NCI-H446 treated with DMSO at 0.1 percent for 48 hours (cell line): ENCODE measurements at places on chromosomes 2 and 18.

DNA sequence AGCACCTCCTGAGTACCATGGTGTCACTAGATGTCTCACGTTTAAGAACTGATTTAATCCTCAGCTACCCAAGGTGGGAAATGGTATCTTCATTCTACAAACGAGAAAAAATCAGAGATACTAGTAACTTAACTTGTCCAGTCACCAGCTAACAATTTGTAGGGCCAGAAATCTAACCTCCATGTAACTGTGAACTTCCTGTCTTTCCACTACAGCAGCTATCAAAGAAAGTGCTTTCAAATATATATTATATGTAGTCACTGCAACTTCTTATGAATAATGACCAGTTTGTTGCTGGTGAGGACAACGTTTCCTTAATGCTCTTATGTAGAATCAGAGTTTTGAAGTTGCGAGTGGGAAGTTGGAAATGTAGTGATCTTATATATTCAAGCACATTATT is 1.9 kb downstream of the REV1 start:
- no peak for DNase-seq

DNA sequence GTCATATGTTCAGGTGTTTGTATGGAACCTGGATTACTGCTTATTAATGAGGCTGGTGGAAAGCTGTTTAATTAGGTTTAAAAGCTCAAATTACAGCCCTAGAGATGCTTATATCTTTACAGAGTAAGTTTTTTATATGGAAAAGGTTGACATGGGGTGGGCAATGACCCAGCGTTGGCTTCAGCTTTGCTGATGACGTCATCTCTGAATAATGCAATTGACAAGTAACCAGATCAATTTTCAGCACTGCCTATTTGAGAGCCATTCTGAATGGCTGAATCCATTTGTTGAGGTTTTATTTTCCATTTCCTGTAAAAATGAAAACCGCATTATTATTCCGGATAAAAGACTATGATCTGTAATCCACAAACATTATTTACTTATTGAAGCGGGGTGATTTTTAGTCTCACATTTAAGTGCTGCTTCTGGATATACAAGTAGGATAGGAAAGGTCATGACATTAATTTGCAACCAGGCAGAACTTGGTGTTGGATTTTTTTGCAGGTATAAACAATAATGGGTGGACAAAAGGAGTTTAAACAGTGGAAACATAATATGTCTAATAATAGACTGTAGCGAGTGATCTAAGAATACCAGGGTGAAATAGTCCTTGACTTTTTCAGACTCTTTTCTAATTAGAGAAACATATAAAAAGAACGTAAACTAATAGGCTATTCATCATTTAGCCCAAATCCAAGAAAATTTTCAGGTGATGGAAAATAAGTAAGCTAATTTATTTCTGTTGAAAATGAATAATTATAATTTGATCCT is 2.7 kb downstream of the PPP1R1C start:
- DNase-seq = peak; percentile 33

DNA sequence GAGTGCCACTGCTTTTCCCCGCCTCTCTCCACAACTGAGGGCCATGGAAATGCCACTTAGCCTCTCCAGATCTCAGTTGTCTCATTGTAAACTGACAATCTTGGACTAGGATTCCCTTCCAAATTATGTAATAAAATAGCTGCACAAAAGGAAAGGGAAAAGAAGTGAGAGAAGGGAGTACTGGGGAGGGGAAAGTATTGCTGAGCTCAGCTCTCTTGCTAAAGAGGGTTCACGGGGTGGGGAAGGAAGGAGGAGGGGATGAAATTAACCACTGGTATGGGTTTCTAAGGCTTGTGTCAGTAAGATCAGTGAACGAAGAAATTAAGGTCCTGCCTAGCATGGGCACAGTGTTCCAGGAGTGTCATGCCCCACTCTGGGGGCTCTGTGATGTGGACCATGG is 417.3 kb downstream of the TGIF1 start:
- no peak for DNase-seq

DNA sequence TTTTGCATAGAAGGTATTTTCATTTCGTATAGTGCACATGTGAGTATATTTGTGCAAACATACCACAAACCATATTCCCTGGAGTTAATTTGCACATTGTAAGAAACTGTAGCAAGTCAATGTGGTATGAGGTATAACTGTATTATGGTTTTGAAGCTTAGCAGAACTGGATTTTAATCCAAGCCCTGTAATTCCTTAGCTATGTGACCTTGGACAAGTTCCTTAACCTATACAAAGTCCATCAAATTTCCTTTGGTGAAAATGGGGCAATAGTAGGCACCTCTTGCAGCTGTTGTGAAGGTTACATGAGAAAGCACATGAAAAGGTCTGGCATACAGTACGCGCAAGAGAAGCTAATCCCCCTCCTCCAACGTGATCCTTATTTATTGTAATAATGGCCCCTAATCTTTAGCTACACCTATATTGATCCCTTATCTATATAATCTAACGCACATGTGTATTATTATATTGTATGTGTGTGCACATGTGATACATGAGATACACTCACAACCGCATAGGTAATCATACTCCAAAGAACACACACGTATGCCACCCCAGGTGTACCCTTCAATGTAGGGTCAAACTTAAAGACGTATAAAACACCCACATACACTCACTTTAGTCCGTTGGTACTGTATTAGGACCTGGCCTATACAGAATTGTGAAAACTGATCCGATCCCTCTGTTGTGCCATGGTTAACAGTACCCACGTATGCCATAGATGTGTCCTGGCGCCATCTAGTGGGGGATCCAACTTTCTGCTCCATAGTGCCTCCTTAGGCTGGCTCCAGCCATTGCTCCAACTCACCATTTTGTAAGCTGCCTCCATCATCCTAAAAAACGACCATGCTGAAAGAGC is 402.9 kb upstream of the SLC14A2 start:
- peak; percentile 70 for DNase-seq

GRCh38 chr2:108323619-108324018 is 34.9 kb downstream of the SULT1C2 start:
- DNase-seq = no peak

- DNase-seq = no peak
Measured at GRCh38 chr2:69138793-69139459, 125.9 kb downstream of the ANTXR1 start.

DNA sequence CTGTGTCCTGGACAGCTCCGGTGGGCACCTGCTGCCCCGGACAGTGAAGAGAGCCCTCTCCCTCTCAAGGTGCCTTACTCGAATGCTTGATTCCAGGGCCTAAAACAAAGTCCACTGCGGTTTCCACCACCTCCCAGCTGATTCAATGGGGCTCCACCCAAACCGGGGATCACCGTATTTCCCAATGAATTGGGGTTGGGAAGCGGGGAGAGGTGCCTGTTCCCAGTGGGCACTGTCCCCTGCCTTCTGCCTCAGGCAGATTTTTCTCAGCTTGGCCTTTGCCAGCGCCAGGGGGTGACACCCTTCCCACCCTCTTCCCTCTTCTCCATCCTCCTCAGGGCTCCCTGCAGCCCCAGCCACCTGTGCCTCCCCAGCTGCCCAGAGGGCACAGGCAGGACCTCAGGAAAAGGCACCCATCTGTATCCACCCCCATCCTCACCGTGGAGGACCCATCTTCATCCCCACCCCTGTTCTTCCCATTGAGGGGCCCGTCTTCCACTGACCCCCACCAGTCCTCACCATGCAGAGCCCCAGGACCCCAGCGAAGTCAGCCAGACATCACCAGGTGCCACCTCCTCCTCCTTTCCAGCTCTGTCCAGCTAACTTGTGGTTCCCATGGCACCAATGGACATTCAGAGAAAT is 66.7 kb upstream of the HPCAL1 start:
- no peak for DNase-seq

GRCh38 chr2:202056611-202057010 is 16.4 kb upstream of the KIAA2012 start:
- no peak for DNase-seq

- peak; percentile 96 for DNase-seq
Measured at GRCh38 chr2:178008636-178009289, 63.8 kb downstream of the PDE11A start.

GRCh38 chr2:200944467-200945394 is 18.7 kb downstream of the ORC2 start:
- DNase-seq = no peak

GRCh38 chr2:135991861-135992260 is 6.4 kb upstream of the DARS1 start:
- DNase-seq = no peak

DNA sequence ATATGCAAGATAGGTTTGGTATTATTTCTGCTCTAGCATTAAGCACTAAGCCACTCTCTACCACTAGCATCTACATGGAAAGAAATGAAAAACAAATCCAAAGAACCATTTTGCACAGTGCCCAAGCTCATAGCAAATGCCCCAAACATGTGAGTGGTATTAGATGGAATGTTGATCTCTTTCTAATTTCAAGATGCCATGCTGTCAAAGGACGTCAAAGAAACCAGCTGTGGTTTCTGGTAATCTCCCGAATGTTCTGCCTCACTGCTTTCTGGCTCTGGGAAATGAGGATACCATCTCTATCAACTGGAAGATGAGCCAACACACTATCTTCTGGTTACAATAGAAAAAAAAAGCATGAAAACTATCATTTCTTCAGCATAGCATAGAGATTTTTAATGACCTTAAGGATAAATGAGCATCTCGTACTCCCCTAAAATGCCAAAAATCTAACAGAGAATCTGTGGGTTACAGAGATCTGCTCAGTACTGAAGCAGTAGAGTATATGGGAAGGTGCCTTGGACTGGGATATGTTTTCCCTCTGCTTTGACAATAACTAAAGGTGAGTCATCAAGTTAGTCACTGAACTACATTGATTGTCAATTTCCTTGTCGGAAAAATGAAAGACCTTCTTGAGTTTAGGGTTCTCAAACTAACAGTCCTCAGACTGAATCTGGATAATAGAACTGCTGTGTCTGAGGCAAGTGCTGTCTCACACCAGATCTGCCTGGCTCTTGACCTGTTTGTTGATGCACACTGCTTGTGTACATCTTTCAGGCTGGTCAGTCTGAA is 244.8 kb upstream of the NCKAP5 start:
- DNase-seq = no peak

DNA sequence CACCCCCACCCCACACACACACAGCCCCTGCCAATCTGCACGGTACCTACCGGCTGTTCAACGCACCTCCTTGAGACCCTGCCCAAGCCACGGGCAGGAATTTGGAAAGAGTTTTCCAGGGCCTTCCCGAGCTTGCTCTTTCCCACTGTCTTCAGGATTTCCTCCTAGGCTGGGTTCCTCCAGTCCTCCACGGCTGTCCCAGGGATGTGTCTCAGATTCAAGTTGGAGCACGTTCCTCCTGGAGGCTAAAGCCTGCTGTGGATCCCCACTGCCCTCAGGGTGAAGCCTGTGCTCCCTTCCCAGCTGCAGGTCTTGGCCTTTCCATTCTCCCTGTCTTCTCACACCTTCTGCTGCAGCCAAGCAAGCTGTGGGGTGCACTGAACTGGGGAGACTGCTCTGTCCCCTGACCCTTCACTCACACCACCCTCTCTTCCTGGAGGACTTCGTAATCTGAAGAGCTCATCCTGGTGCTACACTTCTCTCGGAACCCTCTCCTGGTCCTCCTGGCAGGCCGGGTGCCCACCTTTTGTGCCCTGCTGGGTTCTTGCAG is 54.9 kb upstream of the HS6ST1 start:
- no peak for DNase-seq

DNA sequence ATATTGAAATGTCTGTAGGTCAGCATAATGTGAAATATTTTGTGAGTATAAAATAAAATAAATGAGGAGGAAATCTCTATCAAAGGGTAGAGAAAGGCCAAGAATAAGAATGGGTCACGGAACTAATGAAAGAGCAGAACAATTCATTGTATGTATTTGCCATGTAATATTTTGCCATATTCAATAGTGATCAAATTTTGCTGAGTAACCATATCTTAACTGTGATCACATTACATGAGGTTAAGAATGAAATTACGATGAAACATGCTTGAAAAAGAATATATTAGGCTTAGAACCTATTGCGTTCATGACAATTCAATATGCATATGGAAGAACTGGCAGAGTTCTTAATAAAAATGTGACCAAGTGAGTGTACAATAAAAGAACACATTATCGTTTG is 437.2 kb upstream of the NRXN1 start:
- no peak for DNase-seq

- DNase-seq = no peak
Measured at GRCh38 chr2:161077367-161078210, 82.6 kb upstream of the TANK start.

DNA sequence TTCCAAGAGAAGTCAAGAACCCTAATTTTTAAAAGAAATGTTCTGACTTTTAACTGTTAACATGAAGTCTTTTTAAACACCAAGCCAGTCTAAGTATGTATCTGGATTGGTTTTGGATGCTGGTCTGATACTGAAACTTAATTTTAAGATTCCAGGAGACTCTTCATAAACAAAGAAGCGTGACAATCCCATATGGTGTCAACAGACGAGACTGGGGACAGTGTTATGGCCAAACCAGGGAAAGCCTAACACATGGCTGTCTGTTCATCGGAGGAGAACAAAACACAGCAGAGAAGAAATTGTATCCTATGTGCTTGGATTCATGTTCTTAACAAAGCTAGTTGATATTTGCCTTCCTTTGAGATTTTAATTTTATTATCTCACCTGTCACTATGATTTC is 80.5 kb upstream of the UPP2 start:
- no peak for DNase-seq

GRCh38 chr2:187003038-187003554 is 154.1 kb upstream of the ZSWIM2 start:
- DNase-seq = no peak

DNA sequence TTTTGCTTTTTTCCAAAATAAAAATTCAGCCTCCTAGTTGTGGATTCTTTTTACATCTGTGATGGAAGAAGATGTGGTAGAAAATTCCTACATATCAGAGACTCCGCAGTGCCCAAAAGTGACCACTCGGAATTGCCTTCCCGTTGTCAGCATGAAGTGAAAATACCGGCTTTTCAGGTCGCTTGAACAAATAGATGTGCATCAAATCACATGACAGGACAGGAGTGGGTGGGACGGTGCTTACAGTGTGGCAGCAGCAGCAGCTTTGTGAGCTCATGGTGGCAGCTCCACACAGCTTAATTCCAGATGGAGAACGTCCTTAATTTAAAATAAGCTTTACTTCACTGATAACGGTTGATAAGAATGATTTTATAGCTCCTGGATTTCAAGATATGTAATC is 20.3 kb downstream of the SALL3 start:
- DNase-seq = no peak

- no peak for DNase-seq
Measured at GRCh38 chr2:96100893-96101304, 15.5 kb downstream of the ADRA2B start.

DNA sequence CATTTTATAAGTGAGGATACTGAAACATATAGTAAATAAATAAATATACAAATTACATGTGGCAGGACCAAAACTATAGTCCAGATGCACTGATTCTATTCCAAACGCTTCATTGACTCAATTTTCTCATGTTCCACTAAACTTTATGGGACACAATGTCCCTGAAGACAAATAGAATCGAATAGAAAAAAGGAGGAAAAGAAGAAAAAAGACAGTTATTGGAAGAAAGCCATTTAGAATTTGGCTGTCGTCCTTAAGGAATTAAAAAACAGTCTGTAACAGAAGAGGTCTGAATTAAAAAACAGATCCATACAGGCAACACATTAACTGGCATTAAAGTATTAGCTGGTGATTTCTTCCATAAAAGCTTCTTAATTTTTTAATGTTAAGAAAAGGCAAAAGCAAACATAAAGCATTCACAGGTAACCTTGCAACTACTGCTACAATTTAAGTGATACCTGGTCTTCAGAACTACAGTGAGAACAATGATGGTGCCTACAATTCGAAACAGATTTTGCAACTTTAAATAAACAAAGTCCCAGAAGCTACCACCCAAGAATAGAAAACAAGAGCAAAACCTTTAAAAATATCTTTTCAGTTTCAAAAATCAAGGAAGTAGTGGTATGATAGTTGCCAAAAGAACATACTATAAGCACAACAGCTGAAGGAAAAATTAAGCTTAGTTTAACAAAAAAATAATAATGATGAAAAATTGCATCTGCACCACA is 17.4 kb upstream of the CHAC2 start:
- peak; percentile 6 for DNase-seq
